ENCODE measurements at places on chromosomes 1 and 21. TPM values are rescaled to one million over a fixed set of nuclear protein-coding genes. Genes with fewer than 3 reads are reported as not detected.

DNA sequence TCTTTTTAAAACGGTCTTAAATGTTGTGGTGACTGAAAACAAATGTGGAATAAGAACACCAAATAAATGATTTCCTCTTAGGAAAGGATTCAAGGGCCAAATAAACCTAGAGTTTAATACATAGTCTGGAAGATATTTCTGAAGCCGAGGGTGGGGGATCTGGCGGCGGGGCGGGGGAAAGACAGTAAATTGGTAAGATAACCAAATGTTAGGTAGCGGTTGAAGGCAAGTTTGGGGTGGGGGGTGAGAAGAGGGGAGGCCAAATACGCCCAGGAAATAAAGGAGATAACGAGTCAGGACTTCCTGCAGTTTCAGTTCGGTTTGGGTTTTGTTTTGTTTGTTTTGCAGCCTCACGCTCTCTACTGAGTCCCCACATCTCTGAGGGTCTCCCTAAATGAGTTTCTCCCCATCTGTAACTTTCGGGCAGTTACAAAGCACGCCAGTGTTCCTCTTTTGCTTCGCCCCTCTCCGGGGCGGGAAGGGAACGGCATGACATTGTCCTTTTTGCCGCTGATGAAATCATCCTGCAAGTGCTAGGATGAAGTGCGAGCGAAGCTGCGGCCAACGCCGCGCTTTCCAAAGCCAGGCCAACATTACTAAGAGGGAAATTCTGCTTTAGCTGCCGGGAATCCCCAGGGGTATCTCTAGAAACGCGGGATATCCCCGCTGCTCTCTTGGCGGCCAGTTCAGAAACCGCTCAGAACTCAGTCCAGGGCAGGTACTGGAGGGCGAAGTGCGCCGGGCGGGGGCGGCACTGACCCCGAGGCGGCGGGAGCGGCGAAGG is 844 bp downstream of the NIBAN1 start:
- no peaks in the 10 kb centered on the region for H3K36me3 ChIP-seq
- DNase-seq = no peak
- H3K27ac ChIP-seq = peak overlapping the region; percentile 77

DNA sequence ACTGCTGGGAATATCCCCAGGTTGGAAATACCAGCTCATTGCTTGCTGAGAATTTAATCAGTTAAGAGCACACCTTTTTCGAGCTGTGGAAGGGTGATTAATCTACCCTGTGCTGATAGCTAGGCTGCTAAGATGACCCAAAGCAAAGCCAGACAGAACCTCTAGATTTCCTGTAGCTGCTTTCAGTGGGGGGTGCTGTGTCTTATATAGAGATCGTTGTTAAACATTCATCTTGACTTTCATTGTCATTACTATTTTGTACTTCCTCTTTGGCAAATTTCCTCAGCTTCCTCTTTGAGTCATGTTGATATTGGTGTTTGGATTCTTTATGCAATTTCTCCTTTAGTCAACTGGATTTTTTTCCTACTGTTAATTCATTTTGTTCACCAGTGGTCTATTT is 155.3 kb downstream of the DISC1 start:
- no peak for DNase-seq
- H3K27ac ChIP-seq = no peak overlapping the region
- H3K4me1 ChIP-seq = no peaks in the 10 kb centered on the region
- H3K36me3 ChIP-seq = no peaks in the 10 kb centered on the region
- no peak overlapping the region for H3K4me3 ChIP-seq

The C1orf141 gene
- not detected for total RNA-seq

GRCh38 chr1:207036865-207037264 is 4.3 kb upstream of the C1orf116 start:
- H3K4me3 ChIP-seq = no peak overlapping the region
- no peak for DNase-seq
- H3K27ac ChIP-seq = no peak overlapping the region
- no peaks in the 10 kb centered on the region for H3K36me3 ChIP-seq
- H3K27me3 ChIP-seq = peaks cover 18% of the 10 kb centered on the region

The TMEM52 gene
- total RNA-seq = 2.5 TPM

GRCh38 chr1:205187420-205187819 is 24.1 kb downstream of the DSTYK start:
- no peaks in the 10 kb centered on the region for H3K27me3 ChIP-seq
- DNase-seq = no peak
- no peak overlapping the region for H3K27ac ChIP-seq

GRCh38 chr1:40612345-40612831 is 53.1 kb downstream of the RIMS3 start:
- no peaks in the 10 kb centered on the region for H3K27me3 ChIP-seq
- no peaks in the 10 kb centered on the region for H3K36me3 ChIP-seq
- no peak overlapping the region for H3K27ac ChIP-seq
- H3K4me1 ChIP-seq = no peaks in the 10 kb centered on the region
- H3K4me3 ChIP-seq = no peak overlapping the region

GRCh38 chr1:34115233-34115632 is 49.8 kb downstream of the CSMD2 start:
- no peak overlapping the region for H3K27ac ChIP-seq
- H3K4me3 ChIP-seq = no peak overlapping the region
- DNase-seq = no peak
- no peaks in the 10 kb centered on the region for H3K4me1 ChIP-seq

DNA sequence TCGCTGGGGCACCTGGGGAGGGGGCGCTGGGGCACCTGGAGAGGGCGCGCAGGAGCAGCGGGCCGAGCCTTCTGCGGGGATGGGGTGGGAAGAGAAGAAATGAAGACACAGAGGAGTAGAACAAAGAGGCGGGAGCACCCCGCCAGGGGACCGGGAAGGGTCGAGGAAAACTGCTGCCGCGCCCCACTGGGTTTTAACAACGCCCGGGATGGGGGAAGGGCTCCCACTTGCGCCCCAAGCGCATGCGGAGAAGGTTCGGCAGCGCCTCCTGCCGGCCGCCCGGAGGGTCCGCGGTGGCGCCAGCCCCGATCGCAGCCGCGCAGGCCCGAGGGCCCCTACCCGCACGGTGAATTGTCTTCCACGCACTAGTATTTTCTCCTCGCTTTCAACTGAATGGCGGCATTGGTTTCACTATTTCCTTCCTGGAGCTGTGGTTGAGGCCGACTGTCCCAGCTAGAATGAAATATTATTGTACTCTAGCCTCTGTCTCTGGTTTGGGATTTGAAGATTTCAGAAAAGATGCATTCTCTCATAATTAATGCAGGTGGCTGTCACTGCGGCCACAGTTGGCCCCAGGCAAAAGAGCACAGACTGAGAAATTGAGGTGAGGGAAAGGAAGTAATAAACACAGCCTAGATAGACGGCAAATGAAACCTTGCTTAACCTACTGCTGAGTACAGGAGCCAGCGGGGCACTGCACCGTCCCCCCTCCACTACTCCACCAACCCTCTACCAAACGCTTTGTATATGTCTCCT is 57.3 kb downstream of the MAB21L3 start:
- no peaks in the 10 kb centered on the region for H3K36me3 ChIP-seq
- DNase-seq = peak; percentile 2
- no peaks in the 10 kb centered on the region for H3K27me3 ChIP-seq

DNA sequence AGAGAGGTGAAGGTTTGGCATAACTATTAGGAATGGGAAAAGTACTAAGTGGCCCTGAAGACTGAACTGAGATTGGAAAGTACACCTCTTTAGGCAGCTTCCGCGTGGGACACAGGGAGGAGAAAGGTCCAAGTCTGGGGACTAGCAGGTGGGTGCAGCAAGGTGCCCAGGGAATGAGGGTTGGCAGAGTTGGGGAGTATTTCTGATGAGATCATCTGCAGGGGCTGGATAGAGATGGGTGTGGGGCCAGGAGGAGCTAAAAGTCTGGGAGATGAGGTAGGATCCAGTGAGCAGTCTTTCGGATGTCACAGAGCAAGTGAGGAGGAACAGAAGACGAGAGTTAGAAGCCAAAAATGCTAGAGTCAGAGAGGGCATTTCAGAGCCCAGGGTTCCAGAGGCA is 36.1 kb downstream of the CDCA8 start:
- DNase-seq = no peak
- no peaks in the 10 kb centered on the region for H3K4me1 ChIP-seq
- no peaks in the 10 kb centered on the region for H3K27me3 ChIP-seq
- H3K4me3 ChIP-seq = no peak overlapping the region
- H3K27ac ChIP-seq = no peak overlapping the region

The TTC34 gene
- total RNA-seq = 1.5 TPM

All from Panc1 (cell line).